HCT116 (cell line): ENCODE measurements at places on chromosomes 16 and 17.

- no peak for DNase-seq
Measured at GRCh38 chr17:42617956-42618431, 8.5 kb downstream of the TUBG1 start.

DNA sequence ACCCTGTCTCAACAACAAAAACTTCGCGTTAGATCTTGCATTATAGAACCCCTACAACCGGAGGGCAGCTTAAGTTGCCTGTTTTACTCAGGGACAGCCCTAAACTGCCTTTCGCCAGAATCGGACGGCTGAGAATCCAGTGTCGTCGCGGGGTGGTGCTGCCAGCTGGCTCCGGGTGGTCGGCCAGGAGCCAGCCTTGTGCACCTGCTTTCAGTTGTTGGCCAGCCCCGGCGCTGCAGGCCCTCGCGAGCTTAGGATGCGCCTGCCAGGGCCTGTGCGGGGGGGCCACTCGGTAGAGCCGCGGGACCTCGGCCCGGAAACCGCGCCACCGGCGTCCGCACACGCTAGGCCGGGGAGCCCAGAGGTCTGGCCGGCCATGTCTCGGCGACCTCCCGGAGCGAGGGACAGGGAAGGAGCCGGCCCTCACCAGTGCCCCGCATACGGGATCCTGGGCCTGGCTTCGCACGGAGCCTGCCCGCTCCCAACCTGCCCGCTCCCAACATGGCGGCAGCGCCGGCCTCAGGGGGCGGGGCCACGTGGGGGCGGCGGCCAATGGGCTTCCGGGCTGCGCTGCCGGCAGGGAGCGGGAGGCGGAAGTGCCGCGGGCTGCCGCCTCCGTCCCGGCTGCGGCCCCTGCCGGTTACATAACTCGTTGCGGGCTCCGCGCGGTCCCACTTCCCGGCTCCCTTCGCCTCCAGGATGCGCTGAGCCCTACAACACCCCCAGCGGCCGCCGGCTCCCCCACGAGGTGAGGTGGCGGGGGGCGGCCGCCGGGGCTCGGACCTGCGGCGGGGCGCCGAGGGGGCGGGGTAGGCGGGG, 14.2 kb downstream of the NAA60 start:
- peak; percentile 68 for DNase-seq

- no peak for DNase-seq
Measured at GRCh38 chr16:59144841-59145240, 410.7 kb upstream of the GOT2 start.

- DNase-seq = no peak
Measured at GRCh38 chr17:42459256-42459800, 650 bp downstream of the ATP6V0A1 start.

GRCh38 chr16:2808181-2808580, 8.9 kb upstream of the PRSS21 start:
- DNase-seq = no peak

DNA sequence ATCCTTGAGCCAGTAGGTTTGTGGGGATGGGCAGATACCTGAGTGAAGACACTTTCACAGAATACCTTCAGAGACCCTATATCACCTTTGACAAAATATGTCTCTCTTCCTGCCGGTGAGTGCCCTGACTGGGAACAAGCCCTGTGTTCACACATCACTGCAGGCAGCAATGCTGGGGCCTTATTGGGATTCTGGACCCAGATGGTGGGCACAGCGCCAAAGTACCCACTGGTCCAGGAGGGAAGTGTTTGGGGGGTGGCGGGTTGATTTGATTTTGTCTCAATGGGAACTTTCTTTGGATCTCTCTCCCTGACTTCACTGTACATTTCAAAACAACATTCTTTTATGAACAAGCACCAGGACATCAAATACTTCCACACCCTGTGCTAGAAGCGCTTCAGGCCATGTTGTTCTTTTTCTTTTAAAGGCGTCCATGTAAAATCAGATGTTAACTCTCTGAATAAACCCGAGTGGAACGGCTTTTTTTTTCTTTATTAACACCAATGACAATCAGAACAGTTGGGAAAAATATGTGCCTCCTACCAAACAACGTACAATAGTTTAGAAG, 62.4 kb upstream of the AKTIP start:
- no peak for DNase-seq

GRCh38 chr17:21199311-21199710, 14.7 kb downstream of the TMEM11 start:
- DNase-seq = no peak

DNA sequence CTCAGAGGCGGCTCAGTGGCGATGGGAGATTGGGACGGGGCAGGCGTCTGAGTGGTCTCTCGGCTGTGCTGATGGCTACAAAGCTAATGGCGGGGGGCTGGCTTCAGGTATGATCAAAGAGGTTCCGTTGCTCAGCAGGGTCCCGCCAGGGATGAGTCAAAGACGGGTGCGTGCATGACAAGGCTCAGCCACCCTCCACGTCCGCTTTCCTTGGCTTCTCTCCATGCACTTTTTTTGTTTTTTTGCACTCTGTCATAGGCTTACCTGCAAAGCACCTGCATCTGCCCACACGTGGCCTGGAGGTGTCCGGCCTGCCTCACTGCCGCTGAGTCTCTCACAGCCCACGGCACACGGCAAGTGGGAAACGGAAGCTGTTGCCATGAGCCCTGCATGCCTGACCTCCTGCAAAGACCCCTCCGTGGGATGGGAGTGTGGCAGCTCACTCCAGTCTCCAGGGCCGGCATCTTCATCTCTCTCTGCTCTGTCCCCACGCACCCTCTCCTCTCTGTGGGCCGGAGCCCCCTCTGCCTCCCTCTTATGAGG, 85.5 kb upstream of the ZNF469 start:
- DNase-seq = no peak

DNA sequence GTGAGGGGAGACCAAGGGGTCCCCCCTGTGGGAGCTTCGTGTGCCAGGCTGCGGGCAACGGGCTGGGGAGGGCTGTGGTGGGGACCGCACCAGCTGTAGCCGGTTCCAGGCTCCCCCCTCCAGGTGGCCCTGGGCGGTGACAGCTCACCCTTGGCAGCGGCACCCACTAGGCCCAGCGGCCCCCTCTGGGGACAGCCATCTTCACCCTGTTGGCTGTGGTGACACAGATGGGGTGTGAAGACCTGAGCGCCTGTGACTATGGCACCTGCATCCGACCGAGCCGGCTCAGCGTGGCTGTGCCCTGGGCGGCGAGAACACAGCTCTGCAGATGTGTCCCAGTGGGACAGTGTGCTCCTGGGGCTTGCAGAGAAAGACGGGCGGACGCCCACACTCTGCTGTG, 1.1 kb upstream of the C1QTNF8 start:
- DNase-seq = no peak

GRCh38 chr17:65268832-65269231, 131.7 kb downstream of the RGS9 start:
- DNase-seq = no peak

GRCh38 chr17:44807817-44808155, 22.3 kb downstream of the GJC1 start:
- no peak for DNase-seq

GRCh38 chr17:78493450-78493849, 83.7 kb downstream of the DNAH17 start:
- no peak for DNase-seq

GRCh38 chr16:79599837-79600637, 500 bp downstream of the MAF start:
- no peak for DNase-seq

- DNase-seq = peak; percentile 56
Measured at GRCh38 chr17:58710948-58711552, 18.6 kb downstream of the RAD51C start.

GRCh38 chr17:75153780-75154194, 525 bp downstream of the JPT1 start:
- DNase-seq = no peak

DNA sequence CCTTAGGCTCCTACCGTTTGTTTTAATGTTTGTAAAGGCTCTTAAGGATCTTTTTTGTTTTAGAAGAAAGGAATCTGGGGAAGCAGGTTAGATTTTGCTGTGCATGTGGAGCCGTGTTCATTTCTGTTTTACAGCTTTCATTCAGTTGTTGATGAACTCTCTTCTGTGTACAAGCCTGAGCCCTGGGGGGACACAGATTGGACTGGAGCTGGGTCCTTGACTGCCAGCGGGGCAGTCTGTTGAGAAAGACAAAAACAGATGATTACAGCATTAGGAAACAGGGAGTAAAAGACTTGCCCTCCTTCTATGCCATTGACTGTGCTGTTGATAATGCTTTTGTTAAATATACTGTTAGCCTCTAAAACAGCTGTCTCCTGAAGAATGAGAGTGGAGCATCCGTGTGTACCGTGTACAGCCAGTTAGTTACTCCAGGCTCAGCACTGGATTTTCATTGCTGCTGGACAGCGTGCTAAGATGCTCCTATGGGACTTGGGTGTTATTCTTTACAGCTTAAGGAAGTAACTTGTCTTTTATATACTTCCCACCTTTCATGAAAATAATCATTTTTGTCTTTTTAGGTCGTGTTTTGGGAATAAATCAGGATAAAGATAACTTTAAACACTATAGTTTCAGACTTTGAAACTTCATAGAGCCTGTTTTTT, 3.2 kb downstream of the MAP1LC3B start:
- no peak for DNase-seq

- no peak for DNase-seq
Measured at GRCh38 chr16:85812811-85813700, 13.6 kb downstream of the COX4I1 start.

DNA sequence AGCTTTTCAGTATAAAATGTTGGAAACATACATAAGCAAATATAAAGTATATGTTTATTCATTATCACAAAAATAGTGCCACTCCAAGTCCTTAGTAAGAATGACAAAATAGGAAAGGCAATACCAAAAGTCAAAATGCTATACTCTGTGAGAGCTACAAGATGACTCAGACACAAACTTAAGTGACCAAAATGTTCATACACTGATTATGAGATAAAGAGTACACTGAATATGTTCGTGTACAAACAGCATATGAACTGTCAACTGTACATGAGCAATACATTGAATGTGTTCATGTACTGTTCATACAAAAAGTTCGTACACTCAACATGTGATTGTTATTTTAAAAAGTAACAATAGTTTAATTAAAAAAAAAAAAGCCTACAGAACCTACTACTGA, 103.3 kb downstream of the CA4 start:
- DNase-seq = no peak

GRCh38 chr16:71461686-71462648, at the start of gene ZNF23:
TSS of gene ZNF23 (minus strand) at chr16:71462247. CDS start at chr16:71456796, 5,451 bp downstream.
- DNase-seq = peak; percentile 57

DNA sequence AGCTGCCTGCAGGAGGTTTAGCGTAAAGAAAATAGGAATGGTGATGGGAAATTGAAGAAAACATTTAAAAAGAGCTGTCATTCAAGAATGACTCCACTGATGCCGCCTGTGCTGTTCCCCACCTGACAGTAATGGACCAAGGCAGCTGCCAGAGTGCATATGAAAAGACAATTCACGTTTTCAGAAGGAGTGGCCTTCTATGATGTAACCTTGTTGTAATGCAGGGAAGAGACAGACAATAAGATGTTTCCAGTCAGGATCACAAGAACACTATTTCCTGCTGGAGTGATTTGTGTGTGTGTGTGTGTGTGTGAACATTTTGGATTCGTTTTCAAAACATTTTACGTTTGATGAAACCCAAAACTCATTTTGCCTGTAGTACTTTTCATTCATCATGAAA, 203.7 kb downstream of the LGALS9B start:
- DNase-seq = peak; percentile 1

GRCh38 chr16:84712801-84713775, 13.3 kb downstream of the USP10 start:
- no peak for DNase-seq

DNA sequence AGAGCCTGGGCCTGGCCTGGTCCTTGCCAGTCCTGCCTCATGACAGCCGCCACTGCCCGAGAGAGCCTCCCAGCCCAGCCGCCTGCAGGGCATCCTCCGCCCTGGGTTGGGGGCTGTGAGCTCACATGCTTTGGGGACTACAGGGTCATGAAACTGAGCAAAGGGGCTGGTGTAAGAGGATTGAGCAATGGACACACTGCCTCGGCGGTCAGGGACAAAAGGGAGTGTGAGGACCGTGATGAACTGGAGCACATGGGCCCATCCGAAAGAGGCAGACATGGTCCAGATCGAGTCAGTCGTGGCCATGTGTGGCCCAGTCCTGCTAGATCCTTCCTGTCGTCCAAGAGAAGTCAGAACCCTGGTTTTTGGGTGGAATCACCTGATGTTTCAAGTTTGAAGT, 52.3 kb downstream of the GSG1L start:
- DNase-seq = no peak

DNA sequence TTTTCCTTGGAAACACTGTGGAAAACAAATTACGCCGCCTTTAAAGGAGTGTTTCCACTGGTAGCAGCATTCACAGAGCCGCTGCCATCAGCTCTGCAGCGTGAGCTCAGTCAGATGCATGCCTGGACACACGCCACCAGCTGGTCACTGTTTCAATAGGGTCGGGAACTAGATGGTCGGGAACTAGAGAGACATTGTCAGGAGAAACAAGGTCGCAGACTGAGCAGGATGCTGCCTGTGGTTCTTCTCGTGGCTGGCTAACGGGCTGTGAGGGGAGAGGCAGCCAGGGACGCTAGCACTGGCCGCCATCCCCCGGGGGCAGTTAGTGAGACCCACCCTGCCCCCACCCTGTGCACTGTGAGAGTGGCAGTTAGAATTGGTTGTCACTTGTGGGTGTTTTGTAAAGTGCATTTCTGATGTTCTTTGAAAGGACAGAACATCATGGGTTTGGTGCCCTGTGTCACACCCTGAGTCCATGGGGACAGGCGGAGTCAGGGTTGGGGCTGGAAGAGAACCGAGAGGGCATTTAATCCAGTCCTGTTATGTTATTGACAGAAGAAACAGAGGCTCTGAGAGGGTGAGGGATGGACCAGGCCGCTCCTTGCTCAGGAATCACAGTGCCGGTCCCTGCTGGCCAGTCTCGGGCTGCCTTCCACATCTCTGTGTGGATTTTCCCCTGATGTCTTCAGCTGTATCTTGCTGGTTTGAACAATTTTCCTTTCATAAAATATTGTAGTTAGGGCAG, 86.3 kb downstream of the SPECC1 start:
- DNase-seq = peak; percentile 22

DNA sequence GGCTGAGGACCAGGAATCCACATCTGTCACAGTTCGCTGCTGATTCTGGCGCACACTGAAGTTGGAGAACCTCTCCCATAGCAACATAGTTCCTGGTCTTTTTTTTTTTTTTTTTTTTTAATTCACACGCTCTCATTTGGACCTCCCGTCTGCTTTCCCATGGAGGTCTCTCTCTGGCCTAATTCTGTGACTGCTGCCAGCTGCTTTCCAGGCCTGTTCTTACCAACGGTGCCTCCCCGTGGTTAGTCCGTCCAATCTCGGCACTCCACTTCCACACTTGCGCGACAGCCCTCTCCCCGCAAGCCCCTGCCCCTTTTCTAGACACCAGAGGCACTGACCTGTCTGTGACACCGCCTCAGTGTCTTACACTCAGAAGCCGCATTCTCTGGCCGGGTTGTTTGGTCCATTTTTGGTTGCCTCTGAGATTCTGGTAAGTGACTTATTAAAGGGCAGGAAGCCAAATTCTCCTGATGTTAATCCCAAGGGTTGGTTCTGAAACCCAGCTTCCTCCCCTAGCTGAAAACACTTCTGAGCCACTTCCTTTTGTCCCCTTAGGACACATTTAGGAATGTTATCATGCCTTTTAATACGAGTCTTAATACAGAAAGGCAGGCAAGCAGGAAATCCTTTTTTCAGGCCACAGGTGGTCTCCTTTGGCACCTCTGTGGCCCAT, 1.1 kb upstream of the AKTIP start:
- no peak for DNase-seq
